ENCODE measurements at places on chromosomes 2 and 18.

GRCh38 chr2:148949348-148949747 is 74.3 kb downstream of the KIF5C start:
- DNase-seq = no peak

DNA sequence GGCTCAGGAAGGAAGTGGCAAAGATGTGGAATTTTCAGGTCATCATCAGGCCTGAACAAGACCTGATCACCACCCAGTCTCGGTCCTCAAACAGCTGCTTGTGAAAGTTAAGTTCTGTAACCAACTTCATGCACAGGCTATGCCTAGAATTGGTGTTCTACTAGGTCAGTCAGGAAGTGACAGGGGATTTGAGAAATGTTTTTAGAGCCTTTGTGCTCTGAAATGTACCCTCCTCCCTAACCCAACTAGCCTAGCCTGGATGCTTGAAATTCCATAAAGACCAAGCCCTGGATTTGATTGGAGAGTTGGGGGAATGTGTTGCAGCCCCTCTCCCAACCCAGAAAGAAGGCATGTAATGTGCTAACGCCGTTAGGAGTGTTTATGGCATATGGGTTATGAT is 63.3 kb downstream of the TGOLN2 start:
- DNase-seq = no peak

DNA sequence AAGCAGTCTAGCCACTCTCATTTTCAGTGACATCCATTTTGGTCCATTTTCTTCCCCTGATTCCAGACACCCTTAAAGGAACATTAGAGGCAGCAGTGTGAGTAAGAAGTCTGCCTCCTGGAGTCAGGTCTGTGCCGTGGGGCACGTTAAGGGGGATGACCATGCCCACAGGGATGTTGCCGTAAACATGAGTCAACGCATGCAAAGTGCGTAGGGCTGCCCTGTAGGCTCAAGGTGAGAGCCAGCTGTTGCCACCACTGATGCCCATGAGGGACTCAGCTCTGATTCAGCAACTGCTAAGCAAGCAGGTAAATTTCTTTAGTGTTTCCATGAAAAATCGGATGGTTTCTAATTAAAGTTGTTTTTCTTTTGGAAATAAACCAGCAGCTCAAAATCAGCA is 61.4 kb upstream of the TFCP2L1 start:
- no peak for DNase-seq

DNA sequence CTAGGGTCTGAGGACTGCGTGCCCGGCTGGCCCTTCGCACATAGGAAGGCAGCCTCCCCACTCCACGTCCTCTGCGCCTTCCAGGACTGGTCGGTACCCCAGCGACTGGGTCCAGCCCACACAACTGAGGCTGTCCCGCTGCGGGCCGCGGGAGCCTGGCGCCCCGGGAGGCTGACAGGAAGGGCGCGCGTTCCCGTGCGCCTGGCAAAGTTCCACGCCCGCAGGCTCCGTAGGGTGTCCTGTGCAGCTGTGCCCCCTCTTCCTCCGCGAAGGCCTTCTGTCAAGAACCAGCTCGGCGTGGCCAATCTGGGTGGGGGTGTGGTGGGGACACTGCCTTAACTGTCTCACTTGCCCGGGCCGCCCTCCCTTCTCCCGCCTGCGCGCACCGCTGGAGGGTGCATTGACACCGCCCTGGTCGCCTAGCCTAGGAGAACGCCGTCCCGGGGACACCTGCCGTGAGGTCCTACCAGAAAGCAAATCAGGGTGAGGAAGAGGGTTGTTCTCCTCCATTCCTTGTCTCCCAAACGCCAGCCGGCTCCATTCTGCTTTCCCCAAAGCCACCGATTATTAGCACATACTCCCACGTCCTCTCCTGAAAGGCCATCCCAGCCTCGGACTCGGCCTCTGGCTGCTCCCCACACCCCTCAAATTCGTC is 618 bp upstream of the LYPD1 start:
- no peak for DNase-seq

DNA sequence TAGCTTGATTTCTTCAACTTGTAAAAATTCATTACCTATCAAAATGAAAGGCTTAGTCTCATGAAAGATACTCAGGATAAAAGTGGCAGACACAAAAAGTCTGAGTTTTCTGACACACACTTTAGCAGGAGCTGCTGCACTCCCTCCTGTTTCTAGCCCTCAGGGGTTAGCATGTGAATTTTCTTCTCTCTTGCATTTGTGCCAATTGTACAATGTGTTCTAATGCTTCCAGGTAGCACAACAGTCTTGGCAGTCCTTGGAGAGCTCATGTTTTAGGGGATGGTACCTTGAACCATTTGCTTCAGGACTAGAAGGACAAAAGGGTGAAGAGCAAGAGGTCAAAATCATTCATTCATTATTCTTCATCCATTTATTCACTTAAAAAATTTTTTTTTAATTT is 316.8 kb downstream of the AFF3 start:
- DNase-seq = no peak

DNA sequence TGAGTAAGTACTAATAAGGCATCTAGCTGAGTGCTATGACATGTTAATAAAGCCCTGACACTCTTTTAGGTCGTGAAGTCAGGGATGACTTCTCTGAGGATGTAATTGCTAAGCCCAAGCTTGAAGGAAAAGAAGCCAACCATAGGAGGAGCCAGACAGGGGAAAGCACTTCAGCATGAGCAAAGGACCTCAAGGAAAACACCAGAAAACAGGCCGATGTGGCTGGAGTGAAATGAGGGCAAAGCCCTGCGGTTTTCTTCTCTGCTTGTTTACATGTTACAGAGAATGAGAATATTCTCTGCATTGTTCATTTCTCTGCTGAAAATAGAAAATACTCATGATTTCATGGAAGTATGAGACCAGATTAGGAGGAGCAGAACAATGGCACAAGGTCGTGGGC is 112.5 kb upstream of the ARHGAP28 start:
- no peak for DNase-seq

GRCh38 chr2:215882689-215883088 is 130.7 kb downstream of the MREG start:
- DNase-seq = no peak

DNA sequence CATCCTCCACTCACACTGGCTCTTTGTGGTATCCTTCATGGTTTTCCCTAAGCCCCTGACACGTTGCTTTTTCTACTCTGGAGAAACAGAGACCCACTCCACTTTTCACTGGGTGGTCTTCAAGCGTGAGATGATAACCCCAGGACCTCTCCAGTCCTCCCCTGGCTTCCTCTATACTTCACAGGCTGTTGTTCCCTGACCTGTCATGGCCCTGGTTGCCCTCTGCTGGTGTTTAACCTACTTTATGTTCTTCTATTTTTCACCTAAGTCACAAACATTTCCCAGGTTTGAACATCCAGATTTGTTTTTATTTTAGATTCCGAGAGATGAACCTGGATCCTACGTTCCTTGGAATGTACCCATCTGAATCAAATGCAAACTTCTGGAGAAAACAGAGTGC is 84.5 kb downstream of the AOX1 start:
- DNase-seq = no peak

GRCh38 chr2:156541229-156541628 is 105.0 kb downstream of the GPD2 start:
- no peak for DNase-seq

DNA sequence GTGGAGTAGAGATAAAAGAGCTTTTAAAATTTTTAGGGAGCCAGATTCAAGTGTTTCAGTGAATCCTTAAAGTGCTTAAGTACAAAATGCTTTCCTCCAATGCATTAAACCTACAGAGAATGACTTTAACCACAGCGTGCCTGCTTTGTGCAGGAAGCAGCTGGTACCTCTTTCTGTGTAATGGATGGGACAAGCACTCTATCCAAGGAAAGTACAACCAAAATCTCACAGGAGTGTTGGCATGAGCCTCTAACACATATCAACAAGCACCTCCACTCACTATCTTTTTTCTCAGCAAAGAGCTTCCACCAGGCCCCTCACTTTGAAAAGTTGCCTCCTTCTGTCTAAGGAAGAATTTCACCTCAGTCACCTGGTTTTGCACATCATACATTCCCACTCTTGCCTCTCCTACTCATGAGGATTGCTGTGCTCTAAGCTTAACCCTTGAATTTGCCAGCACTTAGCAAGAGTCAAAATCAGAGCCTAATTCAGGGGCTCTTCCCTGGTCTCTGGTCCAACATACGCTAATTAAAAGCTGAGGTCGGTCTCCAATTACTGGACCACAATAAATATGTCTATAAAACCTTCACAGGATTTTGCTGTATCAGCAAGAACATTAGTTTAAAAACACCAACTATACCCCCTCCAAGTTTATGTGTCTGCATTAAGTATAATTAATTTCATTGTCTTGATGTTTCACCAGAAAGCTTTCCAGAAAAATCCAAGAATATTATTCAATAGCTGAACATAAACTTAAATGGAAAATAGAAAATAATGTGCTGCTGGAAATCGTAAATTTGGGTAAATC is 68.9 kb downstream of the ZNF521 start:
- DNase-seq = no peak

DNA sequence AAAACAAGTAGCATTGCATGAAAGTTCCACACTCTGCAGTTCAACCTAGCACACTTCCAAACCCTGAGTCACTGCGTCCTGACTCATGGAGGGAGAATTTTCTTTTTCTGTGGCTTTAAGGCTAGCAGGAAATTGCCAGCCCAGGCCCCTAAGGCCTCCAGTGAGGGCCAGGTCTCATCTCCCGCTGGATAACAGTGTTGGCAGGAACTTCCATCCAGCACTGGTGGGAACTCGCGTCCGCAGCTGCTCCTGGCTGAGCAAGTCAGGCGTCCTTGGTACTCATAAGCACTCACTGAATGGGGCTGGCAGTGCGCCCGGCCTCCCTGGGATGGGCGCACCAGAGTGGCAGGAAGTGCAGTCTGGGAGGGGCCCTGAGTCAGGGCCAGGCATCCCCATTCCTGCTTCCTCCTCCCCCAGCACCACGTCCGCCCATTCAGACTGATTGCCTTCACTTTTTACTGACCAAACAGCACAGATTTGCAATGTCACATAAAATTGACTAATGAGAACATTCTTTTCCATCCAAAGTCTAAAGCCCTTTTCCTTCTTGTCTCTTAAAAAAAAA is 14.3 kb downstream of the MALL start:
- no peak for DNase-seq

GRCh38 chr2:68643011-68643873 is at the start of gene PROKR1:
Gene PROKR1, plus strand, starts transcription at chr2:68643579. Its CDS starts 2,243 bp downstream, at chr2:68645822.
- DNase-seq = no peak

DNA sequence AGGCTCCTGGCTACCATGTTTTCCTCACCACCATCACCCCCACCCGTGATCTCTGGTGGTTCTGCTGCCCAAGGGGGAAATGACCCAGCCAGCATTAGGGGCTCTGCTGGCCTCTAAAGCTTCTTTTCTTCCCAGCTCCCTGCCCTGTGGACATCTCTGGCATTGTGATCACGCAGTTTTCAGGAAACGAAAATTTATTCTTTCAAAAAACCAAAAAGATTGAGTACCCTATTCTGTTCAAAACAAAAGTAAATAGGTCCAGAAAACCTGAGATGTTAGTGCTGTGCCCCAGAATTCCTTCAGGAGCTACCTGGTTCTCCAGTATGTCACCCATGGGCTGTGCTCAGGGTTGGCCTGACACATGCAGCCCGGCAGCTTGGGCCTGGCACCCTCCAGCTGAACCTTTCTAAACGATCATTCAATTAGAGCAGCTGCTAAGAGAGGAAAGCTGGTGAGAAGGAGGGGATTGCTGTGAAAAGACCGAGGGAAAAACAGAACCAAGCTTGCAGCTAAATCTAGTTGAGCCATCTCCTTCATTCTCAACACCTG is 157.5 kb downstream of the MGAT5 start:
- DNase-seq = no peak

DNA sequence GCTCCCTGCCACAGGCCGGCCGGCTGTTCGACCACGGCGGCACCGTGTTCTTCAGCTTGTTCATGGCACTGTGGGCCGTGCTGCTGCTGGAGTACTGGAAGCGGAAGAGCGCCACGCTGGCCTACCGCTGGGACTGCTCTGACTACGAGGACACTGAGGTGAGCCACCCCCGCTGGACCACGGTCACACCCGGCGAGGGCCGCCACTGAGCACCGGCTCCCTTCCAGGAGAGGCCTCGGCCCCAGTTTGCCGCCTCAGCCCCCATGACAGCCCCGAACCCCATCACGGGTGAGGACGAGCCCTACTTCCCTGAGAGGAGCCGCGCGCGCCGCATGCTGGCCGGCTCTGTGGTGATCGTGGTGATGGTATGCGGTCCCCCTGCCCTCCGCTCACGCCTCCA is 20.8 kb downstream of the ANO7 start:
- no peak for DNase-seq

DNA sequence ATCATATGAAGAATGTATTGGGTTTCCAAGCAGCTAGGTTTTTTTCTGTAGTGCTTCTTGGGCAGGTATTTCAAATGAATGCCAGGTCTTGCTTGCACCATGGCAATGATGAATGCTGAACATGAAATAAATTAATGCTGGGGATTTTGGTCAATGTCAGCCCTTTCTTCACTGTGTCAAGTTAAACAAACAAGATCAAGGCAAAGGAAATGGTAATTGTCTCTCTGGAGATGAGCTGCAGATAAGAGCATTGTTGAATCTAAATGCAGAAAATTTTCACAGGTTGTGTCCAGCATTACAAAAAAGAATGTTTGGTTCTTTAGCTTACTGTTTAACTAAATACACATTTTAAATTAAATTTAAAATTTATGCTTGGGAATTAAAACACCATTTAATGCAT is 144.3 kb downstream of the GPD2 start:
- DNase-seq = no peak

DNA sequence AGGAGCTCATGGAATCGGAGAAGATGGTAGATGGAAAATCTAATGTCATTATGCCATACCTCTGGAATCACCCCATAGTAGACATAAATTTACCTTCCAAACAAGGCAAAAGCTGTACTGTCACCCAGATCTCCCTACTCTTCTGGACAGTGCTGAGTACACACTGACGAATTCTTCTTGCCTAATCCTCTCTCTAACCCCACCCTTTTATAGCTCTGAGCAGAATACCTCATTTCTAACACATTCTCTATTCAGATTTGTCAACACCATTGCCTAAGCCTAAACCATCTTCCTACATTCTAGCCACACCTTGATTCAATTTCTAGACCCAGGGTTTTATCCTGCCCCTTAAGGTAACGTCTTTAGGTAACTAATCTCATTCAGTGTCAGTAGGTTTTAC is 321.0 kb upstream of the NRP2 start:
- no peak for DNase-seq

DNA sequence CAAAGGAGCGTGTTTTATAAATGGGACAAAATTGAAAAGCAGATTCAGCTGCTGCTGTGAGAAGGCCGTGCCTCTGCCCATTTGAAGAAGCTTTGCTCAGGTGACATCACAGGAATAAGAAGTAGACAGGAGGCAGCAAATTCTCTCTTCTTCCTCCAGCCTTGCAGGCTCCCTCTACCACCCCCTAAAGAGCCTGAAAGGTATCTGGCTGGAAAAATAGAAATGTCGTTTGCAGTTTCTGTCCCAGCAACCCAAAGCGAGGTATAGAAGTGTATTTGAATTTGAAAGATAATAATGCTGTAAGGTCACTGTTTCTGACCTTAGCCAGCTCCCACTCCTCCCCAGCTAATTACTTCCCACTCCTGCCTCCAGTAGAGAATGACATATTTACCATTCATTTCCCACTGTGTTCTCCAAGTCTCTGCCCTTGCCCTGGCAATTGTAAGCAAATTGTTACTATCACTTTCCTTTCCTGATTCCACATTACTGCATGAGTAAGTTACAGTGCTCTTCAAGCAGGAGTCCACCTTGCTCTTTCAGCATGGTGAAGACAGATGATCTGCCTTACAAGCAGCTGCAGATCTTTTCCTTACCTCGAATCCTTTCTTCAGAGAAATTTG is 56.8 kb upstream of the RASGRP3 start:
- DNase-seq = no peak

- no peak for DNase-seq
Measured at GRCh38 chr2:180653481-180653880, 326.9 kb upstream of the UBE2E3 start.

- no peak for DNase-seq
Measured at GRCh38 chr2:19102696-19103423, 255.6 kb downstream of the OSR1 start.
